ENCODE measurements at places on chromosomes 2 and 18. TPM values are rescaled to one million over a fixed set of nuclear protein-coding genes. Genes with fewer than 3 reads are reported as not detected.

DIPK1C gene
- not detected for polyA plus RNA-seq

BMP10 gene
- polyA plus RNA-seq = not detected

MARCHF4 gene
- not detected for polyA plus RNA-seq

SEH1L gene
- 33.3 TPM for polyA plus RNA-seq

PAX8 gene
- polyA plus RNA-seq = 18.1 TPM

LCT gene
- not detected for polyA plus RNA-seq

CCDC88A gene
- polyA plus RNA-seq = 68.4 TPM

TBR1 gene
- not detected for polyA plus RNA-seq

SNTG2 gene
- polyA plus RNA-seq = 0.49 TPM

HOXD1 gene
- polyA plus RNA-seq = 1.4 TPM

LINC00305 gene
- not detected for polyA plus RNA-seq

SP140L gene
- 8.2 TPM for polyA plus RNA-seq

TMEM169 gene
- polyA plus RNA-seq = 4.3 TPM

CRYGC gene
- polyA plus RNA-seq = not detected

Measured in muscle of arm (tissue), 14 donors.